ENCODE measurements at places on chromosomes 7 and 10.
A peak's percentile ranks its signal among the peaks of the same experiment; 100 is the strongest.

GRCh38 chr10:49652421-49653272 is 26.8 kb upstream of the C10orf53 start:
- DNase-seq: no peak

GRCh38 chr10:79995979-79996634 is 47.2 kb upstream of the SFTPD start:
- DNase-seq: no peak

DNA sequence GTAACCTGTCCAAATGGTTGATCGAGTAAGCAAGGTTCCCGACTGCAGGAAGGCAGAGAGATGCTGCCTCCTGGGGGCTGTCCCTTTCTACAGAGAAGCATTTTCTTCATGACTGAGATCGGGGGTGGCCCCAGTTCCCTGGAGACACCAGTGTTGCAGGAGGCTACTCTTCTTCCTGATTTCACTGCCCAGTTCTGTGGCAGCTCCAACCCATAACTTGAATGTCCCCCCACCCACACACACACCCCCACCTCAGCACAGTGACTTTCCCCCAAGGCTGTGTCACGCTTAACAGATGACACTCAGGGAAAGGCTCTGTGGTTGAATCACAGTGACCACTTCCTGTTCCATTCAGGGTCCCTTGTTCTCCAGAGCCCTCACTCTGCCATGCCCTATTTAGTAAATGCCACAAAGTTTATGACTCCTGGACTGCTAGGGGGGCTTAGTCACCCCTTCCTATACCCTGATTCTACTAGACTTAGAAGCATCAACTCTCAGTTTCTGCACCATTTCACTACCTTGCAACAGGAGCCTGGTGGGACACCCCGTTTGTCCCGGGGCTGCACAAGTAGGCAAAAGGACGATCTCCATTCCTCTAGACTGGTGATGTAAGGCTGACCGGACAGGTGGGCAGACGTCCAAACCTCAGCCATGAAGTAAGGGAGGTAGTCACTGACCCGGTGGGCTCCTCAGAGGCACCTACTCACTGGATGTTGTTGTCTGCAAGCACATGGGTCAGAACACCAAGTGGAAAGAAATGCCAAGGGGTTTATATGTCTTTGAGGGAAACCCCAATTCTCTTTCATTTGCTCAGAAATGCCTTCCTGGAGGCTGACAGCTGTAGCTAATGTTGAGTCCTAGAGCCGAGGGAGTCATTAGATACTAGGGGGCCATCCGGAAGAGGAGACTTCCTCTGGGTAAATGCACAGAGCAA is 31.3 kb upstream of the SMC3 start:
- DNase-seq: no peak

- no peak for DNase-seq
These were observed 471 bp downstream of the MGMT start for GRCh38 chr10:129467359-129468064.

DNA sequence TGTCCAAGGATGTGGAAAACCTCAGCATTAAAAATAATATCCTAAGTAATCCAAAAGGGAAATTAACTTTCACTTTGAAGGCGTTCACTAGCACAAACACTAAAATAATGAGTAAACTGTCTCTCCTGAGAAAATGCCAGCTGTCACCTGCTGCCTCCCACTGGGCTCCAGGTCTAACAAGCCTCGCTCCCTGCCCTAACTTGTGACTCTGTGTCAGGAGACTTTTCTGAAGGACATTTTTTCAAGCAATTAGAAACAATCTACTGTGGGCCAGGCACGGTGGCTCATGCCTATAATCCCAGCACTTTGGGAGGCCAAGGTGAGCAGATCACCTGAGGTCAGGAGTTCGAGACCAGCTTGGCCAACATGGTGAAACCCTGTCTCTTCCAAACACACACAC is 72.8 kb upstream of the GLCCI1 start:
- DNase-seq: no peak

- DNase-seq: no peak
These were observed 32.4 kb upstream of the RET start for GRCh38 chr10:43044448-43044921.

DNA sequence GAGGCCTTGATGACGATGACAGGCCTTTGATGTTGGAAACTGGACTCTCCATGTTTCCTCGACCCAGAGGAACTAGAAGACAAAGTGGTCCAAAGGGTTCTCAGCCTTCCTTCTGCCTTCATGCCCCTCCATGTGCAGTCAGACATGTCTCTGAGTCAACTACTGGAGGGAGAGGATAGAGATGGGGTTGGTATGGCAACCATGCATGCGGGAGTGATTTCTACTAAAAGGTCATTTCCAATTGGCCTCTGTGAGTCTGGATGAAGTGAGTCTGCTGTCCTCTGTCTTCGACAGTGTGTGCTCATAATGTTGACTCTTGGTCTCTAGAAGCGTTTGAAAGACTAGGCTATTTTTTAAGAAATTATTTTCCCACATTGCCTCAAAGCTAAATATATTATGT is 29.2 kb downstream of the STK17A start:
- DNase-seq: no peak

DNA sequence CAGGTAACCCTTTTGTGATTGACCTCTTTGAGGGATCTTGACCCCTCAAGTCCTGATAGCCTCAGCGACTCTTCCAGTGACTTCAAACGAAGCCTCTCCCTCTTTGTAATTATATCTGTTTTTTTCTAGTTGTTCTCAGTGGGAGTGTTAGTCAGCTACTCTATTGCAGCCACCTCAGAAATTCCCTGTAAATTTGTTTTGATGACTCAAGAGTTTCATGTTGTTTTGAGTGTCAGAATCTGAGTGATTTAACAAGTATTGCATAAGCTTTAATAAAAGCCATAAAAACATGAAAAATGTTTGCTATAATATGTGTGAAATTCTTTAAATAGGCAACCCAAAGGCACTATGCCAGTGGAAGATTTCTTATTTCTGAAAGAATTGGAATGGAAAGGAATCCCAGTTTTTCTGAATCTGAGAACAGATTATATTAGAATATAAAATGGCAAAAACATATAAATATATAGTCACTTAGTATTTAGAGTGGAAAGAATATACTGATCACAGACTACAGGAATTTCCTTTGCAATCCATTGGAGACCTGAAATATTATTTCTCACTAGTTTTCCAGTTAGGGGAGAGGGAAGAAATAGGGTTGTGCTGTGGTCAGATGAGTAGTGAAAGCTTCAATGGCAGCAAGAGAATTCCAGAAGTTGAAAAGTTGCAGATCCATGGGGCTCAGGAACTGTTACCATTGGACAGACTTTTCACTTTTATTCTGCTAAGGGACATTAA is 94.4 kb upstream of the SEMA3C start:
- peak; percentile 57 for DNase-seq

- no peak for DNase-seq
These were observed 740.7 kb downstream of the TNS3 start for GRCh38 chr7:46841248-46841647.

- no peak for DNase-seq
These were observed 85.0 kb downstream of the SGMS1 start for GRCh38 chr10:50538555-50539398.

GRCh38 chr10:86366902-86367151 is 232 bp upstream of the GRID1 start:
- no peak for DNase-seq

DNA sequence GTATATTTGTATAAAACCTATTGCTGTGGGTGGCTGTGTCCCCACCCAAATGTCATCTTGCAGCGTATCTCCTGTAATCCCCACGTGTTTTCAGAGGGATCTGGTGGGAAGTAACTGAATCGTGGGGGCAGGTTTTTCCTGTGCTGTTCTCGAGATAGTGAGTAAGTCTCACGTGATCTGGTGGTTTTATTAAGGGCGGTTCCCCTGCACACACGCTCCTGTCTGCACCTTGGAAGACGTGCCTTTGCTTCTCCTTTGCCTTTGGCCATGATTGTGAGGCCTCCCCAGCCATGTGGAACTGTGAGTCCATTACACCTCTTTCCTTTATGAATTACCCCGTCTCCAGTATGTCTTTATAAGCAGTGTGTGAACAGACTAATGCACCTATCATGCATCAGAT is 97.6 kb downstream of the DYNC2I1 start:
- no peak for DNase-seq

- no peak for DNase-seq
These were observed 110.7 kb downstream of the VIPR2 start for GRCh38 chr7:159033956-159034355.

DNA sequence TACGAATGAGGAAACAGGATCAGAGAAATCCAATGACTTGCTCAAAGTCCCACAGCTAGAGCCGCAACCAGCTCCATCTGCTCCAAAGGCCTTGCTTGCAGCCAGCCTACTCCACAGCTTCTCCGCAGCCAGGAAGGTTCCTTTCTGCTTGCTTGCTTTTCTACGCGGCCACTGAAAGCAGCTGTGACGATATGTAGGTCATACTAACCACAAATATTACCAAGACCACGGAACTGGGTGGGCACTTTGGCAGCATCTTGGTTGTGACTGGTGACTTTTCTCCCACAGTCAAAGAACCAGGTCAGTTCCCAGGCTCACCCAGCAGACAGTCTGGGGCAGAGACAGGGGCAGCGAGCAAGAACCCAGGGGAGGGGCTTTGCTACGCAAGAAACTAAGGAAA is 86.4 kb downstream of the FAM53B start:
- peak; percentile 20 for DNase-seq

GRCh38 chr10:49737474-49738201 is 24.5 kb downstream of the OGDHL start:
- DNase-seq: no peak

DNA sequence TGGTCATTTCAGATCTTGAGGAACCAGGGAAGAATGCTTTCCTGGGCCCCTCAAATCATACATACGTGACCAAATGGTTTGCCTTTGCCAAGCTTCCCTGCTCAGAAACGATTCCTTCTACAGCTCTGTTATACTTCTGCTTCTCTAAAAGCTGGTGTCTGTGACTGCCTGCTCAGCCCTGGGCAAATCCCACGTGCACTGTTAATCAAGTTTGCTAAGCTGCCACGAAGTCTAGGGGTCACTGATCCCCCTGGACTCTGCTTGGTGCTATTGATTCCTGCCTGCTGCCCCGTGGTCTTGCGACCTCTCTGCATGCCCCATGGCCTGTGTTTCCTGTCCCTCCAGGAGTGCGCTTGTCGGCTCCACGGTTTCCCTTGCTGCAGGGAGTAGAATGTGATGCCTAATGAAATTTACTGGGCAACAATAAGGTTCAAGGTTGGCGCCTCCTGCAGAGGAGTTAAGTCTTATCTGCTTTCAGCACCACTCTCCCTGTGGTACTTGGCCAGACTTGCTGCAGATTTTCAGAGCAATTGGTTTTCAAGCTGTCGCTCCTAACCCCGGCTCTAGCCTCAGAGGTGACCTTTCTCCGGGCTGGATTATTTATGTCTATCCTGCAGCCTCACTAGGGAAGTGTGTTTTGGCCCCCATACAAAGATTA is 201.6 kb upstream of the FZD8 start:
- no peak for DNase-seq

DNA sequence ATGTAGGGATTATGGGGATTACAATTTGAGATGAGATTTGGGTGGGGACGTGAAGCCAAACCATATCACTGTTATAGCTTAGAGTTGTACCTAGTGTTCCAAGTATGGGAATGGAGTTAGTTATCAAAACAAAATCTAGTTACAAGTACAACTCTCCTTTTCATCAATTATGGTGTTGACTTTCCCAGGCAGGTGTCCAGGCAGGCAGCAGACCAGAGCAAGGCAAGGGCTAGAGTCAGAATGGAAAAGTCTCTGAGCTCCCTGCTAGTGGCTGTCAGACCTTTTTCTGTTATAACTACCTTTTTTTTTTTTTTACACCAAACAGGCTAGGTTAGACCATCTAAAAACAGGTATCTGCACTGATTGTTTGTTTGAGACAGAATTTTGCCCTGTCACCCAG is 29.2 kb downstream of the PTER start:
- DNase-seq: no peak

- DNase-seq: no peak
These were observed 731.5 kb upstream of the C7orf33 start for GRCh38 chr7:147859033-147859432.

DNA sequence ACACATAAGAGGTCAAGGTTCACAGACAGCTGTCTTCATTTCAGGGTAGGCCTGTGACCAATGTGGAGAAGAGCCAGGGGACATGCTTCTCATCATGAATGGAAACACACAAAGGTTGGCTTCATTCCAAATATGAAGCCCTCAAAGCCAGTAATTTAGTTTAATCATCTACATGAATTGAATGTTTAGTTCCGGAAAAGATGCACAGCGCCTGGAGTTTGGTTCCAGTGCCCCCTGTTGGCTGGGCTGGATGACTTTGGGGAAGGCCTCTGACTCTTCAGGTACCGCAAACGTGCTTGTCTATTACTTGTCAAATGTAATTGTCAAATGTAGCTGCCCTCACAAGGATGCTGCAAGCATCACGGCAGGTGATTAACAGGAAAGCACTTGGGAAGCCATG is 130.7 kb downstream of the ADRA2A start:
- DNase-seq: no peak

- DNase-seq: no peak
These were observed 5.5 kb downstream of the ZNF503 start for GRCh38 chr10:75395932-75396630.

GRCh38 chr7:12281038-12281437 is 69.9 kb downstream of the TMEM106B start:
- no peak for DNase-seq

GRCh38 chr7:7861211-7861633 is 107.4 kb upstream of the GLCCI1 start:
- peak; percentile 7 for DNase-seq

DNA sequence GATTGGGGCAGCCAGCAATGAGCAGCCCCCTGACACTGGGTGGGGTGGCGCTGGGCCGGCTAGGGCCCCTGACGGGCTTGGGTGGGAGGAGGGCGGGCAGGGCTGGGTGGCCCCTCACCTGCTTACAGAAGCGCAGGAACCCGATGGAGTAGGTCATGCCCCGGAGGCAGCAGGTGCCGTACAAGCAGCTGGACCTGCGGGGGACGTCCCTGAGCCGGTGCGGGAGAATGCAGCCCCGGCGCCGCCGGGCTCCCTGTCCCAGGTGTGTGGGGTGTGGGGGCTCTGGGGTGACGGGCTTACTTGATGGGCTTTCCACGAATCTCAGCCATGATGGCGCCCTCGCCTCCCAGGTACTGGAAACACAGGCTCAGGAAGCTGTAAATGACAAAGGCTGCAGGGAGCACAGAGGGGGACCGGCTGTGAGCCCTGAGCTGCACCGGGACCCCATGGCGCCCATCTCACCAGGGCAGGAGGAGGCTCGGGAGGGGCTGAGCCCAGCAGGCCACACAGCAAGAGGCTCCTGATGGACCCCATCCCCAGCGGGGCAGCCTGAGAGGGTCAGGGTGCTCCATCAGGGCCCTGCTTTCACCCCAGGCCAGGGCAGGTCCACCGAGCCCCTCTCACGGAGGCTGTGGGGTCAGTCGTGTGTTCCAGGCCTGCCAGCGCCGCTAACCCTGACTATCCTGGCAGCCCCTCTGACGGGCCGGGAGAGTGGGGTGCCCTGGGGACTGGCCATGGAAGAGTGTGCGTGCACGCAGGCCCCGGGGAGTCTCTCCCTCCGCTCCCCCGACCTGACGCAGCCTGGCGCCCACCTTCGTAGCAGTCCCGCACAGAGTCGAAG is 5.8 kb downstream of the TMEM184A start:
- no peak for DNase-seq

GRCh38 chr10:92873029-92873428 is 24.7 kb downstream of the EXOC6 start:
- DNase-seq: no peak
